NK-92 treated with Interleukin-12 subunit alpha and Interleukin-12 subunit beta, amount 100 ng/mL, for 24 hours (cell line): ENCODE measurements at places on chromosomes 2 and 18.

GRCh38 chr2:176755537-176756135 is 457.0 kb upstream of the HNRNPA3 start:
- no peak for DNase-seq

- DNase-seq: no peak
Observed at GRCh38 chr18:59515147-59515546, 156.1 kb upstream of the LMAN1 start.

- no peak for DNase-seq
Observed at GRCh38 chr2:50785816-50786215, 246.1 kb downstream of the NRXN1 start.

- no peak for DNase-seq
Observed at GRCh38 chr2:43402452-43402937, 176.1 kb upstream of the ZFP36L2 start.

DNA sequence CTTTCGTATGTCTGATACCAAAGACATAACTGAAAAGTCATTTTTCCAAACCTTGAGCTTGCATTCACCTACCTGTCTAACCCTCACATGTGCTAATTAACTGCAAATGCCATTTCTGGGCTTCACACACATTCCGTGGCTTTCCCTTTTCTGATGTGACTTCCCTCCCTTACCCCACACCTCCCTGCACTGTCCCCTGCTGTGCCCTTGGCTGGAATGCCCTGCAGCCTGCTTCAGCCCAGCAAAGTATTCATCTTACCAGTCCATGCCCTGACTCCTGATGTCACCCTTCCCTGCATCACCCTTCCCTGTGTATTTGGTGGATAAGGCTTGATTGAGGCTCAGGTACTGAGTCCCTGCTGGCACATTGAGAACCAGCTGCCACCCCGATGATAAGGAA is 12.2 kb downstream of the RETSAT start:
- no peak for DNase-seq

DNA sequence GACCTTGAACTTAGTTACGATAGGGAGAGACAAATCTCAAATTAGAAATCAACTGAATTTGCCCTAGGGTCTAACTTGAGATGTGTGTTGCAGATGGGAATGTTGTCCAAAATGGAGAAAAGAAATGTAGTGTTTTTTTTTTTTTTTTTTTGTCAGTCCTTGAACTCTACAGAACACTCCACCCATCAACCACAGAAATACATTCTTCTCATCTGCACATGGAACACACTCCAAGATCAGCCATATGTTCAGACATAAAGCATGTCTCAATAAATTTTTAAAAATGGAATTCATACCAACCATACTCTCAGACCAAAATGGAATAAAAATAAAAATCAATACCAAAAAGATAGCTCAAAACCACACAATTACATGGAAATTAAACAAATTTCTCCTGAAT is 526.5 kb downstream of the FBXO15 start:
- DNase-seq: no peak

GRCh38 chr2:150697596-150697995 is 210.1 kb upstream of the RND3 start:
- DNase-seq: no peak

DNA sequence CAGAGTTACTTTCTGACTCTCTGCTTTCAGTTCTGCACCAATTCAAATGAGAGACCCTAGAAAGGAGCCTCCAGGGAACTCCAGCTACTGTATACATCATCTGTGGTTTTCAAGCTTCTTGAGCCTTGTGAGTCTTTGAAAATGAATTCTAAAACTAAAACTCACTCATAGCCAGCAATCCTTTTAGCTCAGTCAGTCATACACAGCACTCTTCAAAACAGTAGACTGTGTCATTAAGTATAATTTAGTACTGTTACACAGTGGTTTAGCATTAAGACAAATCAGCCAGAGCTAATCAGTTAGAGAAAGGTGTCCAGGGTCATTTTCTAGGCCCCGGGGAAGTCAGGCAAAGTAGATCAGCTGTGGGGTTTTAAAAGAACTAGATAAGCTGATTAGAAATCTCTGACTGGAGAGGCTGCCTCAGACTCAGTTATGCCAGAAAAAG is 322.1 kb upstream of the THUMPD2 start:
- DNase-seq: no peak

- no peak for DNase-seq
Observed at GRCh38 chr2:67258831-67259230, 138.3 kb upstream of the ETAA1 start.

DNA sequence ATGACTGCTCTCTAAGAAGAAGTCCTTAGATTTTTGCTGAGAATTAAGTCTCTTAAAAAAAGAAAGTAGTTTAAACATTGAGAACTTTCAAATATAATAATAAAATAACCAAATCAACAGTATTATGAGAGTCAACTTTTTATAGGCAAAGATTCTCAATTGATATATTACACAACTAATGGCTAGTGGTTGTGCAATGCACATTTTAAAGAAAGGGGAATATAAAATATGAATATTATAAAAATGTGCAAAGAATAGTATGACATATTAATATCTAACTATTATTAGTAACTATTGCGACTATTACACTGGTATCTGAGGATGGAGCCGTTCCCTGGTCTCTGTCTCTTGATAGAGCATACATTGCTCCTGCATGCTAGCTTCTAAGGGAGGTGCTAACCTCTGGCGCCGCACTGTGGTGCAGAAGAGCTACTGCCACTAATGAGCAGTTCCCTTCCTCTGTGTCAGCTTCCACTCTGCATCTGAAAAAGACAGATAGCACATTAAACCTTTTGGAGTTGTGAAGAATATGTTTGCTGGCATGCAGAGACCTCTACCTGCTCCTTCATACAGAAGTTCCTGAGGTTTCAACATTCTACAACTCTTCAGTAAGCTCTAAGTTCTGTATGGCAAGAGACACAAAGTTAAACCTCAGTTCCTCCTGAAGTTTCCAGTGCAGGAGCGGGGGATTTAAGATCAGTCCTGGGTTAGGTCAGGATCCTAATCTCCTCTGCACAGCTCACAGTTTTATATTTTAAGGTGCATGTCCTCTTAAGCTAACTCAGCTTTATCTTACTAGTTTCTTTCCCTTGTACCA is 3.5 kb upstream of the SLC9A2 start:
- peak; percentile 27 for DNase-seq

- DNase-seq: no peak
Observed at GRCh38 chr2:223076573-223076972, 24.6 kb downstream of the KCNE4 start.

DNA sequence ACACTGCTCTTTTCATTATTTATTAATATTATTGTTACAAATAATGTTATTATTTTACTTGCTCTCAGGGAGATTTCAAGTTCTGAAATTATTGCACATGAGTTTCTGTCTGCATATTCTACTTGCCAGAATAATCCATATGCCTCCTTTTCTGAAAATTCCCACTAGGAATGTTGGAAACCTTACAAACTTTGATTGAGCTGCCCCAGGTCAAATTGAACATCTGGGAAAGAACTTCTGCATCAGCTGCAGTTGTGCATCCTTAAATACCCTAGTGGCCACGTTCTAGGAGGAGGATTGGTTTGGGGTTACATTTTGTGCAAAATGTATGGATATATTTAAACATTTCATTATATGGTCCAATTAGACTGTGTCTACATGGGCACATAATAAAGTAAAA is 1302.7 kb upstream of the PIK3C3 start:
- DNase-seq: no peak

GRCh38 chr2:205495819-205496218 is 186.5 kb upstream of the NRP2 start:
- no peak for DNase-seq

- DNase-seq: no peak
Observed at GRCh38 chr18:57231864-57232263, 85.0 kb downstream of the BOD1L2 start.

- DNase-seq: no peak
Observed at GRCh38 chr2:240498958-240499260, 58.9 kb downstream of the ANKMY1 start.

GRCh38 chr2:113175736-113176695 is 2.2 kb downstream of the PSD4 start:
- DNase-seq: peak; percentile 24

- no peak for DNase-seq
Observed at GRCh38 chr2:23435250-23436035, 50.5 kb downstream of the KLHL29 start.

DNA sequence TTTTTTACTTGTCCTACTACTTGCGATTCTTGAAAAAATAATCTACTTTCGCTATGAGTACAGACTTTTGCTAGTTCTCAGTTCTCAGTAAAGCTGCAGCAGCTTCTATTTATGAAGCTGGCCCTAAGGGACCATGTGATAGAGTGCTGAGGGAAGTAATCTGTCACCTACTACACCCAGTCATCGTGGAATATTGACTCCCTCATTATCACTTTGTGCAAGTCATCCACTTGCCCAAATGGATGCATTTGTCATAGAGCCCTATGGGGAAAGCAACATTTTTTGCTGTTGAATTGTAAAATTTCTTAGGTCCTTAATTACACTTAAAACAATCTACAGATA is 1919.8 kb downstream of the SUCLG1 start:
- no peak for DNase-seq

GRCh38 chr2:54330926-54331835 is 75.2 kb upstream of the TSPYL6 start:
- DNase-seq: no peak

GRCh38 chr2:152920846-152921245 is 202.4 kb downstream of the ARL6IP6 start:
- DNase-seq: no peak

DNA sequence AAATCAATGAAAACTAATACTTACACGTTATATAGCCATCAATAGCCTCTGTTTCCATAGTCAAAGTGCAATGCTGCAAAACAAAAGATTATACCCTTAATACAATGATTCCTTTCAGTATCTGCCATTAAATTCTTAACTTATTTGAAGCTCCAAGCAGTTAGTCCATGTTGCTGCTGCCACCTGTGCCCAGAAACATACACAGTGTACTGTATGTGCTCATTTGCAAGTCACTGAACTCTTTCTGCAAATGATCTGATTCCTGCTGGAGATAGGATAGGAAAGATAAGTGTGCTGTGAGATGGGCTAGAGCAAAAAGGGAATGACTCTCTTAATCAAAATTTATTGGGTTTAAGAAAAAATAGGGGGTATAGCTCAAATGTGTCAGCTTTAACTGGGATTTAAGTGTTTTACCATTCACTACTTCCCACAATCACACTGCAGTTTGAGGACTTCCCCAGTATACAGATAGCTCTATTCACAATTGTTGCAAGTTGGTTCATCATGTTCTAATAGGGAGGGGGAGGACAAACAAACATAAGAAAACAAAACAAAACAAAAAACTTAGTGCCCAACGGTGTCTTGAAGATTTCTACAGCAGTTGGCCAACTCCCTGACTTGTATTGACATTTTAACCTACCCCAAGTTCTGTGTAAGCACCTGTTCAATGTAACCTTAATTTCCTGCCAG is 2.7 kb downstream of the IKZF2 start:
- DNase-seq: peak; percentile 12

DNA sequence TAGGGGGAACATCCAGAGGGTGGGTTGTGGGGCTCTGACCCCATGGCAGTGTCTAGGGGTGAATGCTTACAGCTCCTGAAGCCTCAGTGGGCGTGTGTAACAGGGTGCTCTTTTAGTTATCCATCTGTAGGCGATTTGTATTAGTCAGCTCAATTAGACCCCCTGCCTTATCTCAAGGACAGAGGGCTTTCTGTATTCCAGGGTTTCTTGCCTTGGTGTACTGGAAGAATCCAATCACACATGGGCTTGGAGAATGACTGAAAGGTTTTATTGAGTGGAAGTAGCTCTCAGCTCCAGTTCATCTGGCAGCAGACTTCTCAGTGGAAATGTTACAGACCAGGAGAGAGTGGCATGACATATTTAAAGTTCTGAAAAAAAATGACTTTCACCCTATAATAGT is 334.0 kb upstream of the GCFC2 start:
- DNase-seq: no peak

- no peak for DNase-seq
Observed at GRCh38 chr2:11480859-11481258, 14.9 kb upstream of the E2F6 start.

GRCh38 chr18:54250846-54251261 is 18.5 kb upstream of the POLI start:
- DNase-seq: no peak
